ENCODE measurements at places on chromosomes 2 and 18.

DNA sequence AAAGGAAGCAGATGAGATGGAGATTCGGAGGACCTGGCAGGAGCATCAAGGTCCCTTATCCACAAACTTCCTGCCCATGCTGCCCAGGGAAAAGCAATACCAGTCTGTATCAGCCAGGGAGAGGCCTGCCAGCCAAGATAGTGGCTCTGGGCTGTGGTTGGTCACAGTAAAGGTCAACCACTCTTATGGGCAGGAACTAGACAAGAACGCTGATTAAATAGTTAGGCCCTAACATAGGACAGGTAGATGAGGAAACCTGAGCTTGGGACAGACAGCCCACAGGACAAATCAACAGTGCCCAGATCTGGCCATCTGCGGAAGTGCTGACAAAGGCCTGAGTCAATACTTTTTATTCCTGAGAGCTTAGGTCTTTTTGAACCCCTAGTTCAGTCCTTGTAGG is 10.7 kb downstream of the PSTPIP2 start:
- no peak for DNase-seq

GRCh38 chr2:11377928-11378545 is 33.6 kb upstream of the ROCK2 start:
- DNase-seq: no peak

DNA sequence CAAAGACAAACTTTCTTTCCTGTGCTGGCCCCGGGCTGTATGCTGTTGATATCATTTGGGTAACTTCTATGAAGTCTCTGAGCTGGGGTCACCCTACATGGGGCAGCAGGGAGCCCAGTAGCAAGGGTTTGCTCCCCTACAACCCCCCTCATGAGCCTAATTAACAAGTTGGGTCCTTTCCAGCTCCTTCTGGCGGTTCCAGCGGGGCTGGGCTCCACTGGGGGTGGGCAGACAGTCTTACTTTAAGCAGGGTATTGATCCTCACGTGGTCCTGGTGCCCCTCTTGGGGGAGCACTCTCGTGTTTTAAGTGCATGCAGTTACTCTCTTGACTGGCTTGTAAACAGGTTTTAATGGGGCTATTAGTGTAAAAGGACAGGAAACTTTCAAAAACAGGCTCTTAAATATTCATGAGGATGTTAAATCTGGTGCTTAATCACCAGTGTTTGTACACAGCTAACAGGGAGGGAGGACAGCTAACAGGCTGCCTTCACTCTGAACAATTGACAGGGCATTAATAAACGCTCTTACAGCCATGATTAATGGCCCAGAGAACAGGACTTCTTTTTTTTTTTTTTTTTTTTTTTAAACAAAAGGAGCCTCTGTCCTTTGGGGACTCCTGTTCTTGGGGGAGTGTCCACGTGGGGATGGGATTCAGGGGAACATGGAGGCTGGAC is 36.6 kb upstream of the SKOR2 start:
- DNase-seq: no peak

DNA sequence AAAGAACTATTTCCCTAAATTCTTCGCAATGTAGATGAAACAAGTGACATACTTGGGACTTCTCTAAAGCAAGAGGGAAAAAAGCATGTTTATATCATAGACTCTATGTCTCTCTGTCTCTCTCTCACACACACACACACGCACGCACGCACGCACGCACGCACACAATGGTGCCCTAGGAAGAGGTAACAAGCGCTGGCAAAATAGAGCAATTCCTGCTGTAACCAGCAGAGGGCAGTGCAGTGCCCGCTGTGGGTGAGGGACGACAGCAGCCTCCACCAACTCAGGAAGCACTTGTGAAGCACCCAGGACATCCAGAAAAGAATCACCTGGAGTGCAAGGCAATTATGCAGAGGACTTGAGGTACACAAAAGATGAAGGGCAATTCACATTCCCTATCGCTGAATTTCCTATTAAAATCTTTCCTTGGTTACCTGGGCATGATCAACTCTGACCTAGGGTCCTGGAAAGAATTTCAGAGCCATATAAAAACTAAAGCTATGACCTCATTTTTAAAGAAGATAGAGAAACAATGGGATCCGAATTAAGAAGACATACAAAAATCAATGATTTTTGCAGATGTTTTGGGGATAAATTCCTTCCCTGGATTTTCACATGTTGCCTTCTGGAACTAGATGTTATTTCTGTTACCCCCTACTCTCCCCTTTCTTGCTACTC is 166.4 kb downstream of the PDE11A start:
- no peak for DNase-seq

GRCh38 chr18:45777393-45777792 is 48.1 kb upstream of the SIGLEC15 start:
- no peak for DNase-seq

DNA sequence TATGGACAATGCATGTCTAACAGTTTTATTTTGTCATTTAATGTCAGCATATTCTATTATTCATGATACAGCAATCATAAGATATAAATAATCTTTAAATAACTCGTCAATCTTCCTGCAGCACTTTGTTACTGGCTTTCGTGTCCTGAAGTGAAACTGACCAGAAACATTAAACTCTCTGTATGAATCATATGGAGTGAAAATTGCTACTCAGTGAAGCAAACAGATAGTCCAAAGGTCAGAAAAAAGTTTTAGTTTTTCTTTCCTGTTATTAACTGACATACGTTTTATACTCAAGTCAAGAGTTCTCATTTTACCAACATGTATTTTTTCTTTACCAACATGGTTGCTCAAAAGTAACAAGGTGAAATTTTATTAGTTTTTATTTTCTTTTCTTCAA is 106.8 kb upstream of the GALNT5 start:
- DNase-seq: no peak

DNA sequence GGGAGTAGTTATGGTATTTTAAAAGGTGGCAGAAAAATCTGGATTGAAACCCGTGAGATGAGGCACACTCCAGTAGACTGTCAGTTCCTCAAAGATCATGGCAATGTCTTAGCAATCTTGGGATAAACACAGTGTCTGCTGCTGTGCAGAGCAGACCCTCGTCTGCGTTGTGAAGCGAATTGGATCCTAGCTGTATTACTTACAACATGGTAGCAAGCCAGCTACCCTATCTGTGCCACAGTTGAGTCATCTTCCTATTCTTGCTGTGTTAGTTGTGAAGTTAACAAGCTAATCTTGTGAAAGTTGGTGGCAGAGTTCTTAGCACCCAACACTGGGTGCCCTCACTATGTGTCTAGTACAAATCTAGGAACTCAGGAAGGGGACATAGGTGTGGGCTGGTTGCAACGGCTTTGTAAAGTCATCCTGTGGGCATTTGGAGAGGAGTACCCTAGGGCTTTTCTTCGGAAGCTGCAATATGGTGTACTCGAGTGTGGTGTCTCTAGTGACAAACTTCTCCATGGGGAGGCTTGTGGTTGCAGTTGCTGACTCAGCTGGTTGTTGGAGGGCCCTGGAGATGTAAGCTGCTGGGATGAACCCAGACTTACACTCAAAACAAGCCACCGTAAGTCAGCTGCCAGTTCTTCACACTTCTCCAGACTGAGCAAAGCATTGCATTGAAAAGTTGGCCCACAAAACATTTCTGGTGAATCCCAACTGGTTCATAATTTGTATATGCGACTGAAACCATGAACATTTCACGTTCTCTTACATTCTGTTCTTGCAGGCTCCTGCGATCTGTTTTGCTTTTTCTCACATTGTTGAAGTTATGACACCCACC is 61.5 kb downstream of the ADCYAP1 start:
- DNase-seq: no peak

DNA sequence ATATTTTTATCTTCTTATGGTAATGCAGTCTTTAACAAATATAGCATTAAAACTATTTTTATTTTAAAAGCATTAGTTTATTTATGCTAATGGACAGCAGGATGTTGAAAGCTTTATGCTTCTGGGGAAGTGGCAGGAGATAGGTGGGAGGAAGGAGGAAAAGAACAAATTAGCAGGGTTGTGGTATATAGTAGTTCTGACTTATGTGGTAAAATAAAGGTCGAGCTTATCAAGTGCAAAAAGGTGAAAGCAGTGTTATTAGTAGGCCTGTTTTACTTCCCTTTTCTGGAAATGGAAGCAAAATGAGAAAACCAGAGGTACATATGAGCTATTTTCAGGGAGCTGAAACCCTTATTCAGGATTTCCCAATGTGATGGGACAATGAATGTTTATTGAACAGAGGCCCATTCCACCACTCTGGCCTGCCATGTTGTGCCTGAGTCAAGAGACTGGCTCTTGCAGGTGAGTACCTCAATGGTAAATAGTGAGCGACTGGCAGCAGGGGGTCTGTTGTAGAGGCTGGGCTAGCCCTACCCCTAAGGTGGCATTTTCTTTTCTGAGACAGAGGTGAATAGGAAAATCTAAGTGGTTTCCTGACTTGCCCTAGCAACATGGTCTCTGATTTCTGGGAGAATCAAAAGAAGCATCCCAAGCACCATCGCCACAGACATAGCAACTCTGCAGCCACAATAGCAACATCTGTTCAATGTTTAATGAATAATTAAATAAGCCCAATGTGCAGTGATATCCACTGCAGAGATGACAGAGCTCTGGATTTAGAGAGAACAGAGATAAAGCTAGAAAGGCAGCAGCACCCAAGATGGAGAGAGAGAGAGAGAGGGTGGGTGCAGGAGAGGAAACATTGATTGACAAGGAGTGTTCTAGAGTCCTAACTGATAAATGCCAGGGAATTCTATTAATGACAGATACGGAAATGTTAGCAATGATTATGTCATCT is 119.7 kb downstream of the UPP2 start:
- DNase-seq: no peak
